Activated naive CD4-positive, alpha-beta T cell treated with anti-CD3 and anti-CD28 coated beads, Interleukin-2, amount 10 ng/mL, durations not matched to agents 7 days and 5 days (primary cell): ENCODE measurements at places on chromosomes 12 and 14.

DNA sequence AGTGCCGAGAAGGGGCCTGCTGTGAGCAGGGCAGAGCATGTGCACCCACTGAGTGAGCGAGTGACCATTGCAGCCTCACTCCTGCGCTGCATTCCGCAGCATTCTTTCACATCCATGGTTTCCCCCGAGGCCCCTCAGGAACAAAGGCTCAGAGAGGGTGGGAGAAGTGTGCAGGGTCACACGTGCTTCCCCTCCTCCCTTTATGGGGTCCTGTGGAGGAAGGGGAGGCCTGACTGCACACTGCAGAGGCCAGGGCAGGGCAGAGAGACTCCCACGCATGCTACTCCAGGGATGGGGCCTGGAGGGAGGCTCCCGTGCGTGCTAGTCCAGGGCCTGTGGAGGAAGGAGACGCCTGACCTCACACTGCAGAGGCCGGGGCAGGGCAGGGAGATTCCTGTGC, 63.2 kb downstream of the DIO3 start:
- no peak for DNase-seq

DNA sequence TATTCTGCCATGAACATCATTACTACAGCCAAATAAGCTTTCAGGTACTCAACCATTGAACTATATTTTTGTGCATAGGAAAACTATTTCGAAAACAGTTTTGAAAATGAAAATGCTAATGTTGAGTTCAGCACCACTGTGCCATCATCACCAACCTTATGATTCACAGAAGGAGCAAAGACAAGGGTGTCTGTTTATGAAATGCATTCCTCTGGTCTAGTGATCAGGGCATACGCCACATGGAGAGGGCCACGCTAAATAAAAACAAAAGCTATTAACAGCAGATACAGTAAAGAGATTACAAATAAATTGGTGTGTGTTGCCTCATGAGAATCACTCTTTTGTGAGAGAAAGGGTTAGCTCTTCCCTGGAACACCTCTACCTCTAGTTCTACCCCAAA, 43.2 kb upstream of the BMAL2 start:
- DNase-seq: no peak

DNA sequence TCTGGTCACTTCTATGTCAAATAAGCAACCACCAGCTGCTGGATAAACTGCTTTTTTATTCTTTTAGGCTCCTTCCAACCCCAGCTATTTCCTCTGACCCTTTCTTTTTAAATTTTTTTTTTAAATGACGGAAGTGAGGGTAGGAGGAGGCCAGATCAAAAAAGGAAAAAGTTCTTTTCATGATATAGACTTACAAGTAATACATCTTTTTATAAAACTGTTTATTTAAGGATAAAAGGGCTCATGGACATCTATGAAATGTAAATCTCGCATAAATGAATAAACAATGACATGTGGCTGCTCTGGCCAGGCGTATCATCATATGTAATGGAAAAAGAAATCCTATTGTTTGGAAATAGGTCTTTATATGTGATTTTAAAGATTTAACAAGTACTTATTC, 169.0 kb upstream of the ATP2B1 start:
- DNase-seq: no peak

DNA sequence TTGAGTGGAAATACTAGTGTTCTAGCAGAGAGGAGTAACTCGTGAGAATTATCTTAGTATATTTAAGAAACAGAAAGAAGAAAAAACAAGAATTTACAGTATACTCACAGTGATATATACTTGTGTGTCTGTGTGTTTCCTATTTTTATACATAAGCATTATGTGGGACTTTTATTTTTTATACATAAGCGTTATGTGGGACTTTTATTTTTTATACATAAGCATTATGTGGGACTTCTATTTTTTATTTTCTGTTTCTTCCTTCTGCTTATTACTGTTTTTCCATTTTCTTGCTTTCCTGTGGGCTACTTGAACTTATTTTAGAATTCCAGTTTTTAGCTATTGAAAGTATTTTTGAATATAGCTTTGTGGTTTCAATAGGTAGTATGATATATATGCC, 6.9 kb upstream of the ZNF140 start:
- no peak for DNase-seq

GRCh38 chr14:35158951-35159653, 36.8 kb downstream of the PRORP start:
- no peak for DNase-seq

DNA sequence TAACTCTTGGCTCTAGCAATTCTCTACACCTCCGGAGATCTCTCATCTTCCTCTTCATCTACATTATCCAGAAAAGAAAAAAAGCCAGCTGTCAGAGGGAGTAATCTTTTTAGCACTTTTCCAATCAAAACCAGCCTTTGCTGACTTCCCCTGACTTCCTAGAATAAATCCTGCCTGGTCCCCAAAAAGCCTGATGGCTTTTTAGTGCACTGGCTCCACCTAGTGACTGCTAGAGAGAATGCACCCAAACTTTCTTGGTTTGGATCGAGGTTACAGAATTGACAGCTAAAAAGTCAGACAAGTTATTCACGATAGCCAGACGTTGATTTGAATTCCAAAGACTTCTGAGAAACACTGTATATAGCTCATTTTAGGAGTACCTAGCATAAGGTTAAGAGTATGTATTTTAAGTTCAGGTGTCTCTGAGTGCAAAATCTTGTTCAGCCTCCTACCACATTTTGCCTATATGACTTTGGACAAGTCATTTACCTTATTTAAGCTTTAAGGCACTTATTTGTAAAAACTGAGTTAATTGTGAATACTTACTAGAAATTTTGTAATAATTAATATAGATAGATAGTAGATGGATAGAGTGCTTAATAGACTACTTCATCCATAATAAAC, 185.7 kb upstream of the GRIN2B start:
- DNase-seq: peak; percentile 54

- no peak for DNase-seq
These were observed 15.1 kb downstream of the PPM1H start for GRCh38 chr12:62919838-62920237.

DNA sequence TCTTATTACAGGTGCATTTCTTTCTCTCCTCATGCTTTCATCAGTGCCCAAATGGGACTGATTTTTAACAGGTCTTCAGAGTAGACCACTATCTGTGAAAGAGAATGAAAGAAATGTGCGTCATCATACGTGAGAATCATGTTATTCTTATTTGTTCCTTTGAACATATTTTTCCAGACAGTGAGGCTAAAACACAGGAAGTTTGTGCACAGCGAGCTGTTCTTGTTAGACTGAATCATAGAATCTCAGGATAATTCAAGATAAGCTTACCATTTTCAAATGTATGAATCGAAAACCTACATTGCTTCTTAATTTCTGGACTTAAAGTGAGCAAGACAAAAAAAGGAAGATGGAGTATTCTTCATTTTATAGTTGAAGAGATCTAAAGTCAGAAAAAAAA, 383.1 kb downstream of the EGLN3 start:
- no peak for DNase-seq
